Left ventricle myocardium superior (tissue), 1 donor: ENCODE measurements at places on chromosomes 3 and 15.

DNA sequence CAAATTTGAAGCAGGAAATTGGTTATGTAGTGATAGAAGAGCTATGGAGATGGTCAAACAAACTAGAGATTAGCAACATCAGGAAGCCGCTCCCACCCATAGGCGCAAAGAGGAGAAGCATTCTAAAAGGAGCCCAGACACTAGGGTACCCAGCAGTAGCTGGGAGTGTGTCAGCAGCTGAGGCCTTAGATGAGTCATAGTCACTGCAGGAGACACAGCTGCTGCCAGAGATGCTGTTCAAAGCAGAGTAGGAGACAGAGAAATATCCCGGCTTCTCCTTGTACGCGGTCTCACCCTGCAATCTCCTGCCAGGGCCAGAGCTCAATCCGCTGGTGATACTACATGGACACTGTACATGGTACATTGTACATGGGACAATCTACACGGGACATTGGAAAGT lies 61.9 kb downstream of the VGLL3 start:
- no peak for DNase-seq

DNA sequence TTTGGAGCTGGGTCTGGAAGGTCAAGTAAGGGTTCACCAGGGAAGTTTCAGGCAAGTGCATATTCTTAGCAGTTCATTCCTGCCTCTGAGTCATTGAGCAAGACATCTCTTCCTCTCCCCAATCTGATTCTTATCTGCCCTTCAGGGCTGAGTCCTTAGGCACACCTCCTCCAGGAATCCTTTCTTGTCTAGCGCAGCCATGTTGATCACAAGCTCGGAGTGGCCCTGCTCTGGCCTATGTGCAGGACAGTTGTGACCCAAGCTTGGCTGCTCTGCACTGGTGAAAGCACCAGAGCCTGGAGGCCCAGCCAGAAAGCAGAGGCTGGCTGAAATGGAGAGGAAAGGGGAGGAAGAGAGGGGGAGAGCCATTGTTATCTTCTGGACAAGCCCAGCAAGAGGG lies 30.9 kb upstream of the MRPS22 start:
- no peak for DNase-seq

- no peak for DNase-seq
Measured at GRCh38 chr3:13136426-13136825, 63.2 kb upstream of the IQSEC1 start.

DNA sequence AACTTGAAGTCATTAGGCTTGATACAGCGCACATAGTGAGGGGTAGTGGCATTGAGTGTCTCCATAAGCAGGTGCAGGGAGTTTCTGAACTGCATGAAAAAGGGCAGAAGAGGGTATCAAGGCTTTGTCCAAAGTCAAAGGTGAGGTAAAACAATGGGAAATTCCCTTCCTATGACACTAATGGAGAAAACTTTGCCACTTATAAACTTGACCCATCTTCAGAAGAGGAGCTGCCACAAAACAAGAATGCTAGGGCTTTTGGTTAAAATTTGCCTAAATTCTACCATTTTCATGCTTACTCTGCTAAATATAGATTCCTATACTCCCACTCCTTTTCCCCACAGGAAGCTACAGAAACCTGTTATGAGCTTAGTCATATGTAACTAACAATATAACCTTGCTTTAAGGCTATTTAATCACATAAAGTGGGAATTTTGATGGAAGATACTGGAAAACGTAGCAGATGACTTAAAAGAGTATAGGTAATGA lies 87.5 kb upstream of the MYO5C start:
- DNase-seq = no peak

DNA sequence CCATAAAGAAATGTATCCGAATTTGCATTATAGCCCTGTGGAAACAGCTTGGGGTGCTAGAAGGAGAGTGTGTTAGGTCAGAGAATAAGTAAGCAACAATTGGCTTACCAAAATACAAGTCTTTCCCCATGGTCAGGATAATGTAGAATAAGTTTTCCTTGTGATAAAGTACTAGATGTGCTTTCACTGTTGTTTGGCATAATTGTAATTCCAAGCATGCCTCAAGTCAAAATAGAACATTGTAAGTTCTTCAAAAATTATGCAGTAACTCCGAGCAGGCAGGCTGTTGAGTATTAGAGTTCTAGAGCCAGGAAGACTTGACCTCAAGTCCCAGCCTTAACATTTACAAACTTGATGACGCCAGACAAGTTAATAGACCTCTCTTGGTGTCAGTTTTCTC lies 242.0 kb downstream of the TUSC7 start:
- DNase-seq = no peak

DNA sequence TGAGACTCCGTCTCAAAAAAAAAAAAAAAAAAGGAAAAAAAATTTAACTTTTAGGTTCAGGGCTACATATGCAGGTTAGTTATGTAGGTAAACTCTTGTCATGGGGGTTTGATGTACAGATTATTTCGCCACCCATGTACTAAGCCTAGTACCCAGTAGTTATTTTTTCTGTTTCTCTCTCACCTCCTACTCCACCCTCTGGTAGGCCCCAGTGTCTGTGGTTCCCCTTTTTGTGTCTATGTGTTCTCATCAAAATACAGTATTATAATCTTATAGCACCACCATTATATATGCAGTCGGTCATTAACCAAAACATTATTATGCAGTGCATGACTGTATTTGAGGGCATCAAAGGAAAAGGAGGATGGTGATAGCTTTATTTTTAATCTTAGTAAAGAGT lies 47.3 kb downstream of the CHP1 start:
- DNase-seq = no peak

GRCh38 chr15:93266291-93266690 lies 177.3 kb upstream of the RGMA start:
- no peak for DNase-seq

GRCh38 chr15:38195191-38195901 lies 57.3 kb upstream of the SPRED1 start:
- DNase-seq = no peak

DNA sequence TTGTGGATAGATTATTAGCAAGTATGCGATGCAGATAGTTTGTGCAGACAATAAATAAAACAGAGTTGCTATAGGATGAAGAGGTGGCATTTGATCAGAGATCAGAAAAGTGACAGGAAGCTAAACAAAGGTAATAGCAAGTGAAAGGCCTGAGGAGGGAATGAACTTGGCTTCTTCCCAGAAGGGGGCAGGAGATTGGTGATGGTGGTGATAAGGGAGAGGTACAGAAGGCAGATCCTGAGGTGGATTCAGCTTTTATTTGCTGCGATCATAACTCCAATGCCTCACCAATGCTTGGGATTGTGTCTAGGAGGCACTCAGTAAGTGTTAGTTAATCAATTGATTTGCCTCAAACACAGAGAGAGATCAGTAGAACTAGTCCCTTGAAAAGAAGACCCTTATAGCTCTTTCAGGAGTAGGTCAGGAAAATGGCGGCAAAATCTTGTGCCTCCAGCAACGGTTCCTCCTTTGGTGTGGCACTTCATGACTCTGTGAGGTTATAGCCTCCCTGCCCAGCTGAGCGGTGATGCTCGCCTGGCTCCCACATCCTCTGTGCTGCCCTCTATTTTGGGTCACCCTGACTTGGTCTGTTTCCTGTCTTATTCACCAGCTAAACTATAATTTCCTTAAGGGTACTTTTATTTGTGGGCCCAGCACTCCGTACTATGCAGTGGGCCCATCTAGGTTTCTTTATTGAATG lies 37.5 kb downstream of the TGFBR2 start:
- no peak for DNase-seq

- peak; percentile 57 for DNase-seq
Measured at GRCh38 chr15:42736178-42736792, 643 bp downstream of the CDAN1 start.

DNA sequence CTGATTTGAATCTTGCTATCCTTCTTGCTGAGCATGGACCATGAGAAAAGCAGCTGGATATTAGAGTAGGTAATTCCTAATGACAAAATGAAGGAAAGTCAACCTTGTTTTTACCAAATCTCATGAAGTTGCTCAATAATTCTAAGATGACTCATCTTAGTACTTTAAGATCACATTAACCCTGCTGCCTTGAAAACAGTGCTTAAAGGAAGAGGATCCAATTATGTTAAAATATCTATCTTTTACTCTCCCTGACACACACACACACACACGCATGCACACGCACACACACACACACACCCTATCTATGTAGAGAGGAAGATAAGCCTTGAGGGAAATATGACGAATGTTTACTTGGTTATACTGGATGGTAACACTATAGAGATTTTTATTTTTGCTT lies 16.0 kb upstream of the MYO1E start:
- DNase-seq = no peak

DNA sequence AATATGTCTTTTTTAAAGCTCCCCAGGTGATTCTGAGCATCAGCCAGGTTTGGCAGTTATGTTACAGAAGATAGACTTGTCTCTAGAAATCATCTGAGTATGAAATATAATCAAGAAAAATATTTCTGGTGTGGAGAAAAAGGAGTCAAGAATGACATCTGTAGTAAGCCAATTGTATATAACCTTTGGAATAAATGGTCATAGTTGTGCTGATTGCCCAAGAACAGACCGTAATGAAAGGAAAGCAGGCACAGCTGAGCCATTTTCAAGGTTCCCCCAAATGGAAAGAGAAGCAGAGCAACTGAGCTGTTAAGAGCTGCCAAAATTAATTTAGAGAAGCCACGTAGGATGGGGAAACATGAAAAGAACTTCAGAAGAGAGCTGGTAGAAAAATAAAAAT lies 26.6 kb downstream of the GOLM2 start:
- no peak for DNase-seq

- DNase-seq = no peak
Measured at GRCh38 chr3:52721002-52721729, 15.3 kb downstream of the SPCS1 start.

DNA sequence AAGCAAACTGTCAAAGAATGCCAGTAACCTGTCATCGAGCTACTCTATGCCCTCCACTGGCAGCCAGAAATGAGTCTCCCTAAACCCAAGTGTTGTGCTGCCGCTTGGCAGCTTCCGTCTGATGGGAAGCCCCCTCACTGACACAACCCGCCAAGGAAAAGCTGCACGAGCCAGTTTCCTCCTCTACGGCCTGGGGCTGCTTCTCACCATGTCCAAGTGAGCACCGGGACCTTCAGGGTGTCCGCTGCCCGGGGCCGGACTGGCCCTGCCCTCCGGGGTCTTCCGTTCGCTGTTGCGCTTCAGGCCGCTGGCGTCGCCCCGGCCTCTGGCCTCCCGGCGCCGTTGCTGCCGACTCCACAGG lies 490 bp downstream of the TOMM70 start:
- DNase-seq = no peak

GRCh38 chr15:58401991-58402649 lies 29.7 kb upstream of the LIPC start:
- DNase-seq = no peak

GRCh38 chr15:23514484-23514883 lies 51.0 kb upstream of the MKRN3 start:
- no peak for DNase-seq

DNA sequence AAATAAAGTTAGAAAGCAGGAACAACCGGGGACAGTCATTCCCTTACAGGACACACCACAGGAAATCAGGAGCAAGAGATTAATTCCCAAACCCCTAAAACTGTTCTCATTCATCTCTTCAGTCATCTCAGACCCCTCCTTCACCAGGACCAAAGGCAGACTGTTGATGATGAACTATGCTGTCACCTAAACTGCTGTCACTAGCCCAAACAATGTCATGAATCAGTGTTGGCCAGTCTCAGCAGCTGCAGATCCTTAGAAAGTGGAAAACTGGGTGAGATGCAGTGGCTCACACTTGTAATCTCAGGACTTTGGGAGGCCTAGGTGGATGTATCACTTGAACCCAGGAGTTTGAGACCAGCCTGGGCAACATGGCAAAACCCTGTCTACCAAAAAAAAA lies 909.6 kb downstream of the ROBO1 start:
- no peak for DNase-seq

- no peak for DNase-seq
Measured at GRCh38 chr3:72391659-72392058, 456.6 kb downstream of the SHQ1 start.

- DNase-seq = no peak
Measured at GRCh38 chr3:97430601-97431000, 334.0 kb upstream of the ARL6 start.

- no peak for DNase-seq
Measured at GRCh38 chr3:178003756-178004155, 532.5 kb upstream of the KCNMB2 start.

DNA sequence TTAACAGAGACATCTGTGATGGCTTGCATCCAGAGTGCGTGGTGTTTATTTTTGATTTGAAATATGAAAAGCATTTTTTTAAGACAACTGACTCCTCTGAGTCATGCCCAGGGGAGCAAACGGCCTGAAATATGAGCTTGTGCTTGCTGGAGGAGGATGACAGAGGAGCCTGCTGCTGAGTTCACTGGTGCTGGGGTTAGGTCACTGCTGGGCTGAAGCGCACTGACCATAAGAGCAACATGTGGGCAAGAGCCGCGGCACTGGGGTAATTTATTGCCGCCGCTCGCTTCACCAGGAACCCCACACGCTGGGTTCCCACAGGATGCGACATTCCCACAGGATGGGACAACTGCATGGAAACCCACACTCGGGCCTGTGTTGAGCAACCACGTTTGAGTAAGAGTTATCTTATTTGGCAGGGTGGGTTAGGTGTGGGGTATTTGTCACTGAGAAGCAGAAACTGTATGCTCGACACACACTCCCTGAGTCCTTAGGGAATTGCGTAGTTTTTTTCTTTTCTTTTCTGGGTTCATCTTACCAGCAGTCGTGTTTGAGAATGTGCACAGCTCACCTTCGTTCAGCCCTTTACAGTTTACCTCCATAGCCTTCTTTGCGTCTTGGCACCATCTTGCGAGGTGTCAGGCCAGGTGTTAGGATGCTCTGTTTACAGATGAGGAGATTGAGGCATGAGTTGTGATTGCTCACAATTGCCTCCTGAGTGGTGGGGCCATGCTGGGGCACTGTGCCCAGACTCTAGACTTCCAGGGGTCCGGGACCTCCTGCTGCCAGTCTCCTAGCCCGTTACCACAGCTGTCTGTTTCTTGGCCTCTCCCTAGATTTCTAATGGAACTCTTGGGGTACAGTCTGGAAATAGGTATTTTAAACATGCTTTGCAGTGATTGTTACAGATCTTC lies 60.4 kb downstream of the SMAD3 start:
- DNase-seq = peak; percentile 73

DNA sequence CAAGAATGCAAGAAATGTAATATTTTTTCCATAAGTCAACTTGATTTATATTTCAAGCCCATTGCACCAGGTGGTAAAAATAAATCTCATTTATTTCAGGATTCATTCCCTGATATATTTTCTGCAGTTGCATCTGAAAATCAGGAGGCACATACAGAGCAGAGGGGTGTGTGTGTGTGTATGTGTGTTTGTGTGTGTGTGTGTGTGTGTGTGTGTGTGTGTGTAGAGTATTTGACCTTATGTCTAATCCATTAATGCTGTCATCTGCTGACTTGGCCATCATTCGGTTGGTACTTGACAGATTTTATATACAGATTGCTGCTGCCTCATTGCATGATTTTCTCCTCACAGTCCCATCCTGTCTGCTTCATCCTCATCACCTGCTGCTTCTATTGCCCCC lies 118.5 kb downstream of the SERPINI1 start:
- DNase-seq = no peak

GRCh38 chr3:113717818-113718217 lies 21.4 kb upstream of the USF3 start:
- no peak for DNase-seq
